Astrocyte (in vitro differentiated cells and primary cell): ENCODE measurements at places on chromosomes 16 and 17. TPM values are rescaled to one million over a fixed set of nuclear protein-coding genes. Genes with fewer than 3 reads are reported as not detected.

The ETV4 gene
- 10.6 and 11.4 TPM in 2 replicates for total RNA-seq

GRCh38 chr16:47713225-47713595, 252.1 kb downstream of the PHKB start:
- DNase-seq, result peak; percentile 91

- no peak for DNase-seq
These were observed 23.2 kb downstream of the ZNF213 start for GRCh38 chr16:3158026-3158509.

DNA sequence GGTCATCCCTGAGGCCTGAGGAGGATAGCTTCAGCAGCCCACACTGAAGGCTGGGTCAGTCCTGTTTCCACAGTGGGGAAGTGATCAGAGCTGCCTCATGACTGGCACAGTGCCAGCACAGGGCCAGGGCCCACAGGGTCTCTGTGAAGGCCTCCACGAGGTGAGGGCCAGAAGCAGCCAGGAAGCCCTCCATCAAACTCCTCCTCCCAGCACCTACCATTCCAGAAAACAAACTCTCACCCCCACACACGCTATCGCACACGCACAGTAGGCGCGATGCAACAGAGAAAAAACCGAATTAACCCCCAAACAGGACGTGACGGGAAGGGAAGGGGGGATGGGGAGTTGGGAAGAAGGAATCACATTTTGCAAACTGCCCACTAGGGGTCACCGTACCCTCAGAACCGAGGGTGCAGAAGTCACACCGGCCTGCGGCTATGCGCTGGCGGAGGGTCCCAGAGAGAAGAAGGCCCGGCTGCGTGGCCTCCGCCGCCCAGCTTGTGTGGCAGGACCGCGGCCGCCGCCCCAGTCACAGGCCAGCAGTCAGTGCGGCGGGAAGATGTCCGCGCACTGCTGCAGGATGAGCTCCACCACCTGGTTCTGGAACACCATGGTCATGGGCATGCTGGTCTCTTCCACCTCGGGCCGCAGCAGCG, 37.6 kb downstream of the ARHGAP27 start:
- peak; percentile 74 for DNase-seq

GRCh38 chr17:40466298-40466971, 23.2 kb downstream of the IGFBP4 start:
- no peak for DNase-seq

DNA sequence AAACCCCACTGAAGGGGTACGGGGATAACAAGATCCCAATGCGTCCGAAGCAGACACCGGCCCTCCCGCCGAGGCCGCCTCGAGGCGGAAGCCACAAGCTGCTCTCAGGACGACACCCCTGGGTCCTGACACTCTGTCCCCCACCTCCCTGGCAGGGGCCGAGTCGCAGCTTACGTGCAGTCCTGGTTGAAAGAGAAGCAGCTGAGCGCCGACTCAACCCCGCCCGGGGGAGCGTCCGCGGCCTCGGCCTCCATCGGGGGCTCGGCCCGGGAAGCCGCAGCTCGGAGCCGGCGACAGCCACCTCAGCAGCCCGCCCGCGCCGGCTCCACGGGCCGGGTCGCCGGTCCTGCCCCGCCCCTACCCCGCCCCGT, at the start of gene WIPI1:
WIPI1 (minus strand) TSS at position 329 of the 371 bp plus-strand sequence; CDS start at position 254, 75 bp downstream.
- DNase-seq, result no peak

The TBC1D28 gene
- not detected in 2 replicates for total RNA-seq

The SLC12A3 gene
- 0.07 and 0.18 TPM in 2 replicates for total RNA-seq

DNA sequence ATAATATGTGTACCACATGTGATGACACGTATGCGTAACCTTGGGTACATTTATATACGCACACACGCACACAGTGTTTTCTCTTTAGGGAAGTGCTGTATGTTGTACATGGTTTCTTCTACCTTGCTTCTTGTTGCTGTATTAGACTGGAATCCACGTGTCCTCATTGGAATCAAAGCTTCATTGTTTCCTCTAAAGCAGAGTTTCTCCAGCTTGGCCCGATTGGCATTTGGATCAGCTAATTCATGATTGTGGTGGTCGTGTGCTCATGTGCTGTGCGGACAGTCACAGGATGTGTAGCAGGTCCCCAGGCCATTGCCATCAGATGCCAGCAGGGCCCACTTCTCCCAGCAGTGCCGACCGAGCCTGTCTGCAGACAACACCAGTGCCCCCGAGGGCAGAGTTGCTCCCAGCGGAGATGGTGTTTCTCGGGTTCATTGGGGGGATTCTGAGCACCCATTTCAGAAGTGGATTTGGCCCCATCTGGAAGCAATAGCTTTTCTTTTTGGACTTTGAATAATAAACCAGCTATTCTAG, 148.4 kb downstream of the RPTOR start:
- no peak for DNase-seq

The SLC52A1 gene
- not detected in 2 replicates for total RNA-seq
